ENCODE measurements at places on chromosomes 2 and 18. TPM values are rescaled to one million over a fixed set of nuclear protein-coding genes. Genes with fewer than 3 reads are reported as not detected.

GRCh38 chr2:190707726-190708125, 58.8 kb downstream of the NAB1 start:
- DNase-seq: no peak

GRCh38 chr18:37572736-37573135, 7.1 kb upstream of the CELF4 start:
- no peak for DNase-seq

DNA sequence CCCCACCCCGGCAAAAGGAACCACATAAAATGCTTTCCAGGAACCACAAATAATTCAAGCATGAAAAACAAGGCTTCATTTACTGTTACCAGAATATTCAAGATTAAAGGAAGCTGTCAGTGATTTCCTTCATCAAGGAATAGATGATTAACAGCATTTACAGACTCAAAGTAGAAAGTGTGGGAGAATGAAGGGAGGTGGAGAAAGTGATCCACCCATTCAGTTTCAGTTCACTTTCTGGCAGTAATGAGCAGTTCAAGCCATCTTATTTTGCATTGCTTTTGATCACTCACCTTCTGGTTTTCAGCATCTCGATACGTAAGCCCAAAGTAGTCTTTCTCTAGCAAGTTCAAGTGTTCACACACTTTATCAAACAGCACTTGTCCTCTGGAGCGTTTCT, 99.0 kb downstream of the EPB41L3 start:
- no peak for DNase-seq

ABHD1 gene
- total RNA-seq: 0.36 TPM

GRCh38 chr2:237964194-237964577, 2.6 kb upstream of the UBE2F start:
- DNase-seq: no peak

DNA sequence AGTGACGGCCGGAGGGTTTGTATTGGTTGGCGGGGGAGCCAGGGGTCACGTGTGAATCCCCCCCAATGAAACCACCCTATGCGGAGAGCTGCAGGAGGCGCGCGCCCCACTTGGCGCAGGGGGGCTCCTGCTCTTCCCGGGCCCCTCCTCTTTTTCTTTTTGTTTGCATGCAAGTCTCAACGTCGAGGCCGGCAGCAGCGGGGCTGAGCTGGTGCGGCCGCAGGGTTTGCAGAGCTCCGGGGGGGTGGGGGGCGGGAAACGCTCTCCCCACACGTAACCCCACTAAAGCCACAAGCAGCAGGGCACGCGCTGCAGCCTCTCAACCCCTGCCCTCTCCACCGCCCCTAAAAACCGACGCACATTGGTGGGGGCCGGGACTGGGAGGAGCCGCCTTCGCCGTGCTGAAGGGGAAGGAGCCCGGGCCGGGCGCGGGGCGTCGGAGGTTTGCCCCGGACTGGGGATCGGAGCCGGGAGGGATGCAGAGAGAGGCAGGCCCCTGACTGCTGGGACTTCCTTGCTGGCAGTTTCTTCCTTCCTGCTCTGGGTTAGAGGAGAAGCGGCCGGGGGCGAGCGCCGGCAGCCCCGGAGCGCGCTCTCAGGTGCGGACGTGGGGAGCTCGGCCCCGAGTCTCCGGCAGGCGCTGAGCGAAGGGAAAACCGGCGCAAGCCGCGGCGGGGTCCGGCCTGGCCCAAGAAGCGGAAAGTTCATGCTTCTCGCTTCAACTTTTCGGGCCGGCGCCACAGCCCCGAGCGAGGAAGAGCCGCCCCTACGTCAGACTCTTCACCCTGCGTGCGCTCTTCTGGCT, 864 bp downstream of the LBH start:
- DNase-seq: no peak

DNA sequence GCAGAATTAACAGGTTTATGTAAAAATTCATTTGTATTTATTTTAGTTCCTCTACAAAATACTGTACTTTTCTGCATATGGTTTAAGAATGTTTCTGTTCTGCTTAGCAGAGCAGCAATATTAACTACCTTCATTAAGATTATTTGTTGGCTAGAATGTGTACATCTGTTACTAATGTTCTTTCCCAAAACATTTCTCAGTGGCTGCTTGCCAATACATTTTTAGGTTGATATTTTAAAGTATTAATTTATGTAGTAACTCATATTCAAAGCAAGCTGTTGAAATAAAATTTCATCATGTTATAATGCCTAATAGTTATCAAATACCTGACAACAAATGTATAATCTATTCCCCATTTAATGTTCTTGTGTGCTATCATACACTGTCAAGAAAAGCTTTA, 40.3 kb downstream of the PRKD3 start:
- no peak for DNase-seq

POMC gene
- total RNA-seq: not detected

DNA sequence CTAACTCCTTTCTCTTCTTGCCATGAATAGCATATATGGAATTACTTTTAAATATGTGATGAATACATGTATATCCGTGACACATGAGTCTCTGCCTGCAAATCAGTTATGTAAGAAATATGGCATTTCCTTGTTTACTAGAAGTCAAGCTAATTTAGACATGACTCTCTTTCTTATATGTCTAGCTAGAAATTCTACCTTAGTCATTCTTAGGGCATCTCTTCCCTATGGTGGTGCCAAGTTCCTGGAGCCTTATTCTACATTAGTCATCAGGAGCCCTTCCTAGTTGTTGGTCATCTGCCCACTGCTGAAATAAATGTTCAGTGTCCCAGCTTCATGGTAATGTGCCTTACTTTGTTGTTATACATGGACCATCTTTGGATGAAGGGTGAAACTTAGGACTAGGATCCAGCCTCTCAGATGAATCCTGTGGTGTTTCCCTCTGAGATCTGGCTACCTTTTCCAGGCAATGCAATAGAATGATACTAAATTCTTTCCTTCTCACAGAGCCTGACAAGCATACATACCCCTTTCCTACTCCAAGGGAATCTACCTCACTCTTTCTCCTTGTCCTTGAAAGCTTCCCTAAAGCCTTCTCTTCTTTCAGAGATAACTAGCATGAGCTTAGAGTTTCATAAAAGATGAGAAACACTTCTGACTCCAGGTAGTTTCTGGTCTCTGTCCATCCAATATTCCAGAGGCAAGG, 415.3 kb upstream of the VWC2L start:
- peak; percentile 95 for DNase-seq

DNA sequence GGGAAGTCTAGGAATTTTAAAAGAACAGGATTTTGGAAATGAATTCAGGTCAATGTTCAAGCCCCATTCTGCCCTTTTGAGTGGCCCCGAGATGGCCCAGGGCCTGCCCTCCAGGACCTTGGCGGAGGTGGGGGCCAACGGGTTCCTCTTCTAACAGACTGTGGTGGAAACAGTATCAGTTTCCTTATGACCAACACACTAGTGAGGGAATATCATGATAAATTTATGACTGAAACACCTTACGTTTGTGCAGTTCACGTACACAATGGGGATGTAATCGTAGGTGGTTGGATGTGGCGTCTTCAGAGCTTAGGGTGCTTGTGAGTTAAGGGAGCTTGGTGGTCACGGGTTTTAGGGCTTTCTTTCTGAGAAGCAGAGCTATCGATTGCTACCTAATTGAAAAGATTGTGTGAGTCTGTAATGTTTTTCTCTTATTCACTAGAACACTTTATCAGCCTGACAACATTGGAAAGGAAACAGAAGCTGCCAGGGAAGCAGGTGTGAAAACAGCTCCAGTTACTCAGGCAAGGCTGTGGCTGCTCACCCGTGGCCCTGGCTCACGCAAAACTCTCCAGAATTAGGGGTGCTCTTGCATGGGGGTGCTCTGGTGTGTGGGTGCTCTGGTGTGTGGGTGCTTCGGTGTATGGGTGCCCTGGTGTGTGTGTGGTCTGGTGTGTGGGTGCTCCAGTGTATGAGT, 165.3 kb downstream of the SNTG2 start:
- no peak for DNase-seq

ALLC gene
- total RNA-seq: not detected

- no peak for DNase-seq
Observed at GRCh38 chr2:43292851-43293743, 66.7 kb upstream of the ZFP36L2 start.

PLEK gene
- total RNA-seq: not detected

- DNase-seq: no peak
Observed at GRCh38 chr2:206979922-206980321, 40.6 kb downstream of the CPO start.

GRCh38 chr18:1014509-1014908, 109.8 kb downstream of the ADCYAP1 start:
- no peak for DNase-seq

DNA sequence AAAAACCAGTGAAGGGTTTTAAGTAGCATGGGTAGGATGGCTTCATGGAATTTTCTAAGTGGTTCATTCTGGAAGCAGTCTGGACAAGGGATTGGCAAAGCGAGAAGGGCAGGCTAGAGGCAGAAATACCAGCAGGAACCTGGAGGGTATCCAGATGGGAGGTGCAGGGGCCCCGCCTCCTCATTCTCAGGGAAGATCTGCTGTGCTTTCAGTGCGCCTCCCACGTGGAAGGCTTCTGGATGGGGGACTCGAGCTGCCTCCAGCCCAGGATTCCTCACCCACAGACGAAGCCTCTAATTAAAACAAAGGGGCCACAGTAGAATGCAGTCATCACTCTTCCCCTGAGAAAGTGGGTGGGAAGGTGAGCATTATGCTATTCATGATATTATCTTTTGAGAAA, 79.8 kb downstream of the VSNL1 start:
- no peak for DNase-seq

DNA sequence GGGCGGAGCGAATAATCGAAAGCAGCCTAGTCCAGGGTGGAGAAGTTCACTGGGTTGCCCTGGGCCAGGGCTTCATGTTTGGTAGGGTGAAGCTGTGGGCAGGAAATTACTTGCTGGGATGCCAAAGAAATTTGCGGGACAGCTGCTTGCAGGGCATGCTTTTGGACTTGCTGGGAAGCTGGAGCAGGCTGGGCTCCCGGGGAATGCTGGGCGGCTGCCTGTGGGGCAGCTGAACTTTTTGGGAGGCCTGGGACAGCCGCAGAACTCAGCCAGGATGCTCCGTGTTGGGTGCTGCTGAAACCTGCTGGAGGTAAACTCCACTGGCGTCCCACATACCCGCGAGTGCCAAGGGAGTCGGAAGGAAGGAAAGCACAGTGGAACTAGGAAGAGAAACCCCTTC, 31.9 kb downstream of the ASB1 start:
- DNase-seq: no peak

LCT gene
- total RNA-seq: not detected

ITGA4 gene
- total RNA-seq: 1.0 TPM

GRCh38 chr2:10400978-10401951, 46.9 kb downstream of the ODC1 start:
- DNase-seq: no peak

DNA sequence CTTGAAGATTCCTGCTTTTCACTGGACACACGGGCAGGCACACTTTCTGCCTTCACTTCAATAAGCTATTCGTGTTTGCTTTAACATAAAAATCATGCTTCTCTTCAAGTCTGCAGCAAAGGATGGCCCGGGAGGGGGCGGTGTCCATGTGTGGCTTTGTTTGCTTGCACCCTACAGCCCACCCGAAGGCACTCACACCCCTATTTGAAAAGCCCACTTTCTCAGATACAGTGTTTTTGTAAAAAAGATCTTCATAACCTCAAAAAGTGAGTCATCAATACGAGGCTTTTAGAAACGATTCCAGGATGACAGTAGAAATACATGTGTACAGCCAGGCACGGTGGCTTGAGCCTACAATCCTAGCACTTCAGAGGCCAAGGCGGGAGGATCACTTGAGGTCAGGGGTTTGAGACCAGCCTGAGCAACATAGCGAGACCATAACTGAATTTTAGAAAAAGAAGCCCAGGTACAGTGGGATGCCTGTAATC, 36.5 kb upstream of the HPCAL1 start:
- peak; percentile 54 for DNase-seq

DNA sequence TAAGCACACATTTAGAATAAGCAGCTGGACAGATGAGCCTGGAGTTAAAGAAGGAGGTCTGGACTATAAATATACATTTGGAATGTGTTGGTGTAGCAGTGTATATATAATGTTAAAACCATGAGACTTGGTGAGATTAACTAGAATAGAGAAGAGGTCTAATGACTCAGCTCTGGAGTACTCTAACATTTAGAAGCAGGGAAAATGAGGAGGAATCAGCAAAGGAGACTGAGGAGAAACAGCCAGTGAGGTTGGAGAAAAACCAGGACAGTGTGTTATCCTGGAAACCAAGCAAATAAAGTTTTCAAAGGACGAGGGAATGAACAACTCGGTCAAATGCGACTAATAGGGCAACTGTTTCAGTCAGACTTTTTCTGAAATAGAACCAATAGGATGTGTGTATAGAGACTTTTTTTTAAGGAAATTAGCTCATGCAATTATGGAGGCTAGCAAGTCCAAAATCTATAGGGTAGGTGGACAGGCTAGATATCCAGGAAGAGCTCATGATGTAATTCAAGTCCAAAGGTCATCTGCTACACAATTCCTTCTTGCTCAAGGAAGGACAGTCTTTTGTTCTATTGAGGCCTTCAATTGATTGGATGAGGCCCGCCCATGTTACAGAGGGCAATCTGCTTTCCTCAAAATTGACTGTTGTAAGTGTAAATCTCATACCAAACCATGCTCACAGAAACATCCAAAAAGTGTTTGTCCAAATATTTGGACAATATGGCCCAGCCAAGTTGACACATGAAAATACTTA, 10.8 kb upstream of the SESTD1 start:
- no peak for DNase-seq

GRCh38 chr2:102977426-102978090, 215.7 kb downstream of the TMEM182 start:
- no peak for DNase-seq

GPC1 gene
- total RNA-seq: 56.7 TPM

GRCh38 chr2:45288532-45289417, 279.5 kb upstream of the SIX2 start:
- DNase-seq: peak; percentile 56

L3MBTL4 gene
- 0.63 TPM for total RNA-seq

DNA sequence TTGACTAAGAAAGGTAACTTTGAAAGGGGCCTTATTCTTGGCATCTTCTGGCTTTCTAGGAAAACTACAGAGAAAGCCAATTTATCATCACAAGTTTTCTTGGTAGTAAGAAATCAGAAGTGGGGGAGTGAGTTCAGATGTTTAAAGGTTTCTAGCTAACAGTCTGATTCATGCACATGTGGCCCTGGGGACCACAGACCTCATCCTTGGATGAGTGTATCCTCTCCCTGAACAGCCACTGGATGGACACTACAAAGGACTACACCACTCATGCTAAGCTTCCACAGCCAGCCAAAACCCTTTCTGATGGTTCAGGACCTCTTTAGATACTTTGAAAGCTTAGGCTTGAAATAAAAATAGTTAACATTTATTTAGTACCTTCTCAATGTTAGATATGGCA, 218.3 kb upstream of the STK17B start:
- no peak for DNase-seq

All from PC-3 (cell line).